ENCODE measurements at places on chromosomes 13 and 19. TPM values are rescaled to one million over a fixed set of nuclear protein-coding genes. Genes with fewer than 3 reads are reported as not detected.

Gene SELENOV
- total RNA-seq: not detected

Gene APOC1
- total RNA-seq: 0.86 TPM

Gene PCDH8
- not detected for total RNA-seq

Gene U2AF2
- total RNA-seq: 109 TPM

Data from vein endothelial cell (primary cell).